ENCODE measurements at places on chromosomes 1 and 21.

DNA sequence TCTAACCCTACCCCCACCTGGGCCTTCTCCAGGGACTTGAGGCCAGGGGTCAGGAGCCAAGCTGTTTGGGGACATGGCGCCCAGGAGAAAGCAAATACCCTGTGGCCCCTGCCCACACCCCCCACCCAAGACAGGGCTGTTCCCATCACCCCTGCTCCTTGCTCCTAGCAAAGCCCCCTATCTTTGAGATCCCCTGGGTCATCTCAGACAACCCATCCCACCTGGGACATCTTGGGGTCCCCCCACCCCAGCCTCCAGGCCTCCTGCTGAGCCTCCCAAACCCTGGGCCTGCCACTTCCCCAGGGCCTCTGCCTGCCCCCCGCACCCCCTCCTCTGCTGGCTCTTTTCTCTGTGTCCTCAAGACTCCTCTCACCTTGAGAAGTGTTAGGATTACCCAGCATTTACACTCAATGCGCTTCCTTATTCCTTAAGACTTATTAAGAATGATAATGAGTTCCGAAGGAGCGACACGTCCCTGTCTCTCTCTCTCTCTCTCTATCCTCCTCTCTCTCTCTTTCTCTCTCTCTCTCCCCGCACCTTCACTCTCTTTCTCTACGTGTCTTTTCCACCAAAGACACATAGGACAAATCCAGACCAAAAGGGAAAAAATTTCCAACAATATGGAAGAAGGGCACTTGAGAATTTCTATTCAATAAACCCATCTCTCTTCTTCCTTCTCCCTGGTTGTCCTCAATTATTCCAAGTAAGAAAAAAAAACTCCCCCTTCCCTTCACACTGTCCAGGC is 7.2 kb downstream of the CASZ1 start:
- DNase-seq = no peak

DNA sequence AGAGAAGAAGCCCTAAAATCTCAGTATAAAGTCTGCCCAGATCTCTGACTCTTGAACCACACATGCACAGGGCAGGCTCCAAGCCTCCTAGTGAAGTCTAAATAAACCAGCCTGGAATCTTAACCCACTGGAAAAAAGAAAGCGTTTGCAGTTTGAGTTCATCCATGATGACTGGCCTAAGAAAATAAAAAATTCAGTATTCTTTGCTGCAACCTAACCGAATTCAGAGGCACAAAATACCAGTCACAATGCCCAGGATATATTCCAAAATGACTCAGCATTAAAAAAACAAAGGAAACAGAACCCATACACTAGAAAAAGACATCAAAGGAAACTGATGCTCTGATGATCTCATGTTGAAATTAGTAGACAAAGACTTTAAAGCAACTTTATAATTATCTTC is 269.2 kb downstream of the SDCCAG8 start:
- no peak for DNase-seq

GRCh38 chr1:219903353-219903871 is 24.9 kb downstream of the SLC30A10 start:
- no peak for DNase-seq

- DNase-seq = no peak
Observed at GRCh38 chr1:164587617-164588501, 28.9 kb downstream of the PBX1 start.

- DNase-seq = no peak
Observed at GRCh38 chr1:179677882-179678281, 65.2 kb upstream of the FAM163A start.

GRCh38 chr21:35428001-35428320 is 378.9 kb upstream of the RUNX1 start:
- DNase-seq = no peak

DNA sequence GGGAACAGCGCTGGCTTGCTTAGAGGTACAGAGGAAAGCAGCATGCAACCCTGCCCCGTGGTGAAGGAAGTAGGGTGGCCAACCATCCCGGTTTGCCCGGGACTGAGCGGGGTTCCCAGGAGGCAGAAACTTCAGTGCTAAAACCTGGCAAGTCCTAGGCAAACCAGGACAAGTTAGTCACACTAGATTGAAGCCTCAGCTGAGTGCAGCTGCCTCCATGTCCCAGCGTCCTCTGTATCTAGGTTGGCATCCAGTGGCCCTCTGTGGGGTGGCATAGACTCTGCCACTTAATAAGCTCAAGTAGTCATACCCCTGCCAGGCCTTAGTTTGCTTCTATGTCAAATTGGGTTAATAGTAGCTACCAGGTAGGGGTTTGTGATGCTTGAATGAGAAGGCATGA is 67.1 kb downstream of the ATP2B4 start:
- no peak for DNase-seq

GRCh38 chr1:26771643-26772321 is 16.0 kb upstream of the PIGV start:
- no peak for DNase-seq

GRCh38 chr1:59143811-59144210 is 153.1 kb upstream of the FGGY start:
- no peak for DNase-seq

- no peak for DNase-seq
Observed at GRCh38 chr1:75124510-75124909, 9.7 kb upstream of the LHX8 start.

Data from activated CD4-positive, CD25-positive, alpha-beta regulatory T cell (primary cell).